ENCODE measurements at places on chromosomes 13 and 19. TPM values are rescaled to one million over a fixed set of nuclear protein-coding genes. Genes with fewer than 3 reads are reported as not detected.

DNA sequence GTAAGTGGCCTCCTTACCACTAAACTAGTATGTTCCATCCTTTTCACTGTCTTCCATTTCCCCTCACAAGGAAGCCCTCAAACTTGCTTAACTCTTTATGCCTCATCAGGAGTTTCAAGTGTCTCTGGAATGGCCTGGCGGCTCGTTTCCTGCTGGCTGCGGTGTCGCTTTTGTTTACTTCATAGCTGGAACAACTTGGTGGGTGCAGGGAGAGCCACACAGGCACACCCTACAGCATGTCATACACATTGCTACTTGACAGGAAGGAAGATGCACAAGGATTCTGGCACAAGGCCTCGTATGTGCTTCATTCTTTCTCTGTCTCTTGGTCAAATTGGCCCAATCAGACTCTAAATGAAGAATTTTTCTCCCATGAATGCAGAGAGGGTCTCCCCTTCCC lies 488.3 kb downstream of the FOXO1 start:
- no peak for DNase-seq

DNA sequence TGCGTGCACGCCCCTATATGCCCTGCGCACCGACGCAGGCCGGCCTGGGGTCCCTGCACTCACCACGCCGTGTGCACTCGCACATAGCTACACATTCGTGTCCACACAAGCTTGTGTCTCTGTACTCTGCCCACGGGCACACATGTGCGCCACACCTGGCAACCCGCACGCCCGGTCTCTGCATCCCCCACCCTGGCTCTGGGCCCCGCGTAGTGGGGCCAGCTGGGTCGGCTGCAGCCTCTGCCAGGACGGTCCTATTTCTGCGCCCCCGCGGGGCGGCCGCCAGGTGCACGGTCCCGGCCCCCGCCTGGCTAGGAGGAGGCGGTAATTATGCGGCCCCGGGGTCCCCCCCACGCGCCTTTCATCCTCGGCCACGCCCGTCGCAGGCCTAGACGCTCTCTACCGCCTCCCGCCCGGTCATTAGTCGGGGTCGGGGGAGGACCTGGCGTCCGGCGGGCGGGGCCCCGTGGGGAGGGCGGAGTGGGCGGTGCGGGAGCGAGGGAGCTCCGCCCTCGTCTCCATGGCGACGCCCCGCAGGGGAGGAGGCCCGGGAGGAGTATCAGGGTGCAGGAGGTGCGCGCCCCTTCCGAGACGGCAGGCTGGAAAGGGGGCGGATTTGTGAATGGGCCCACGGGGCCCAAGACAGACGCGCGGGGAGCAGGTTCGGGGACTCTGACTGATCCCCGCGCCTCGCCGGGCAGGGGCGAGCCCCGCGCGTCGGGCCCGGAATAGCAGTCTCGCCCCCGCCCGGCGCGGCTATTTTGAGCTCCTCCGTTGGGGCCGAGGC lies 2.8 kb upstream of the CIRBP start:
- DNase-seq: peak; percentile 95

- DNase-seq: no peak
Measured at GRCh38 chr13:104140552-104140951, 1074.3 kb upstream of the SLC10A2 start.

DNA sequence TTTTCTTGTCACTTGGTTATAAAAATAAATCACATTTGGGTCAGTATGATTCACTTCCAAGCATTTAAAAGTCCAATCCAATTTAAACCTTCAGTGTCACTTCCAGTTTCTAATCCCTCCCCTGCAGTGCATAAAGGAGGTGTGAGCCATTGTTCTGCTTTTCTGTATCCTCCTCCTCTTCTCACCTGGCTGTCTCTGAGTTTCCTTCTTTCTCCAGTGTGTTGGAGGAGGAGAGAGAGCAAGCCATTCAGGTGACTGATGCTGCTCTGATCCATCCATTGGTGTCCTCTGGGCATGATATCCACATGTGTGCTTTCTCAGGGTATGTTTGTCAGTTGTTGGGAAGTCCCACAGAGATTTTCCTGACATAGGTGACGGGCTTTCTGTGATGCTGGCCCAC lies 1.2 kb downstream of the NUDT15 start:
- peak; percentile 81 for DNase-seq

DNA sequence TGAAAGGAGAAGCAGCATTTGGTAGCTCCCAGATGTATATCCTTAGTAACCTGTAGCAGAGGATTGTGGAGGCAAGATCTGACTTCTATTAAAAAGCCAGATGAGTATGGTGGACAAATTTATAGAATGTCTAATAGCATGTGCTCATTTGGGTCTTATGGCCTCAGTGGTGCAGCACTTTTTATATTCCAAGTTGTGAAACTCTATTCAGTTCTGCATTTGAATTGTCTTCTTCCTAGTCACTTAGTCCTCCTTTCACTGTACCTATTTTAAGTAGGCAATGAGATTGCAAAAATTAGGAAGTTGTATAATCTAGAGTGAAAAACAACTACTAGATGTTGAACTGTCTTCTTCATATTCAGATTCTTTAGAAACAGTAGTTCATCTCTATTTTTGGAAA lies 412.5 kb upstream of the PCDH9 start:
- no peak for DNase-seq

GRCh38 chr13:39102981-39103490 lies 64.8 kb downstream of the NHLRC3 start:
- no peak for DNase-seq

Gene FCAR
- total RNA-seq: not detected

Gene SOX1
- not detected for total RNA-seq

Gene SOHLH2
- 2.1 TPM for total RNA-seq

All from endodermal cell (in vitro differentiated cells).